ENCODE measurements at places on chromosomes 6 and 20.

- no peak for DNase-seq
Observed at GRCh38 chr20:13678944-13679343, 40.2 kb upstream of the TASP1 start.

GRCh38 chr6:18262702-18263417 is 1.5 kb downstream of the DEK start:
- peak; percentile 78 for DNase-seq

GRCh38 chr20:61765081-61765870 is 300.4 kb downstream of the TAF4 start:
- no peak for DNase-seq

DNA sequence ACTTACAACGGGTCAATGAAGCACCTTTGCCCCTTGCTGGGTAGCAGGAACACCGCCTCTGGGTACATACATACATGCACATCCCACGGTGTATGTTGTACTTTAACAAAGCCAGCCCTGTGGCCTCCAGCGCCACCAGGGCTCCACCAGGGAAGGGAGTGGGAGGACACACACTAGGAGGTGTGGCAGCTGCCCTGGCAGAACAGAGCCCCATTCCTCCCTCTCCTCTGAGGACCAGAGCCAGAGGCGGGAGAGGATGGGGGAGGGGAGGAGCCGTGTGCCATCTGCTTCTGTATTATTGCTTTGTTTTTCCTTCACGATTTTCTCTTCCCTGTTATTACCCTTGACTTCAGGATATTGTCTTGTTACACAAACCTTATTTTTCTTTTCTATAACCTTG is 105.8 kb upstream of the TRAF3IP2 start:
- DNase-seq, result no peak

- no peak for DNase-seq
Observed at GRCh38 chr6:141682391-141682790, 450.3 kb upstream of the GJE1 start.

- DNase-seq, result peak; percentile 17
Observed at GRCh38 chr6:52390361-52390727, 28.4 kb downstream of the PAQR8 start.

GRCh38 chr6:35077713-35078105 is 63.4 kb downstream of the TCP11 start:
- DNase-seq, result no peak

GRCh38 chr6:63321821-63322220 is 2.0 kb upstream of the LGSN start:
- no peak for DNase-seq

DNA sequence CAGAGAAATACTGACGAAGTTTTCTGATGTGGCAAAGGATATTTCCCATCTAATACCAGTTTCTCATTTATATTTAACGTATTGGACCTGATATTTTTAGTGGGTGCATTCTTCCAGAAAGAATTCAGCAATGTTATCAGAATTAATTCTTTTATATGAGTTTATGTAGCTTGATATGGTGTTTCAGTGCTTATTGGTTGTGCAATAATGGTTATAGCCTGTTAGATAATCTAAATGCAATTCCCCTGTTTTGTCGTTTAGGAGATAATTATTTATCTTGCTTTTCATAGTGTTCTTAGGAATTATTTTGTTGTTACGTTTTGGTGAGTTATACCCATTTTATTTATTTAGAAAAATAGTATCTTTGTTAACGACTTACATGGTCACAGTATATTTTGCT is 51.4 kb upstream of the TMEM181 start:
- DNase-seq, result no peak

All from T-helper 1 cell (primary cell).